ENCODE measurements at places on chromosomes 16 and 17.
A peak's percentile ranks its signal among the peaks of the same experiment; 100 is the strongest.

- no peak overlapping the region for H3K4me3 ChIP-seq
- peaks cover 36% of the 10 kb centered on the region for H3K36me3 ChIP-seq
- no peak for DNase-seq
- no peak overlapping the region for H3K27ac ChIP-seq
- H3K4me1 ChIP-seq = no peaks in the 10 kb centered on the region
These were observed 25.5 kb downstream of the POLR3E start for GRCh38 chr16:22322741-22323140.

- H3K27me3 ChIP-seq = no peaks in the 10 kb centered on the region
- H3K4me1 ChIP-seq = no peaks in the 10 kb centered on the region
- no peak overlapping the region for H3K4me3 ChIP-seq
These were observed 438.0 kb upstream of the CDH11 start for GRCh38 chr16:65559846-65560245.

GRCh38 chr17:50956750-50957523, 90.8 kb upstream of the TOB1 start:
- H3K4me3 ChIP-seq = no peak overlapping the region
- H3K27ac ChIP-seq = peak overlapping the region; percentile 48
- no peaks in the 10 kb centered on the region for H3K27me3 ChIP-seq
- peak; percentile 51 for DNase-seq
- peaks cover 5% of the 10 kb centered on the region for H3K4me1 ChIP-seq

- no peaks in the 10 kb centered on the region for H3K27me3 ChIP-seq
- DNase-seq = peak; percentile 6
- H3K4me1 ChIP-seq = no peaks in the 10 kb centered on the region
- H3K36me3 ChIP-seq = peaks cover 9% of the 10 kb centered on the region
- H3K27ac ChIP-seq = no peak overlapping the region
- no peak overlapping the region for H3K4me3 ChIP-seq
These were observed 34.4 kb downstream of the WWP2 start for GRCh38 chr16:69796285-69797118.

DNA sequence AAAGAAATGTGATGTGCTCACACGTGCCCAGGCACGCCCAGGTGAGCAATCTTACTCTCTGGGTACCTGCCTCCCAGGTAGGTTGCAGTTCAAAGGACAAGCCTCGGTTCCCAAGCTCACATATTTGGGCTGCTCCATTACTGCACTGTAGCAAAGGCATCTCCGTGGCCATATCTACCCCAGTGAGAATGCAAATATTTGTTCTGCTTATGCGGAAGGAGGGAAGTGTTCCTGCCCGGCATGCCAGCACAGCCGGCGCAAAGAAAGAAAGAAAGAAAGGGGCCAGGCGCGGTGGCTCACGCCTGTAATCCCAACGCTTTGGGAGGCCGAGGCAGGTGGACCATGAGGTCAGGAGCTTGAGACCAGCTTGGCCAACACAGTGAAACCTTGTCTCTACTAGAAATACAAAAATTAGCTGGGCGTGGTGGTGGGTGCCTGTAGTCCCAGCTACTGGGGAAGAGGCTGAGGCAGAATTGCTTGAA, 30.7 kb downstream of the SLC43A2 start:
- H3K4me3 ChIP-seq = no peak overlapping the region
- peaks cover 6% of the 10 kb centered on the region for H3K27me3 ChIP-seq
- DNase-seq = no peak
- no peaks in the 10 kb centered on the region for H3K4me1 ChIP-seq
- no peak overlapping the region for H3K27ac ChIP-seq
